ENCODE measurements at places on chromosomes 11 and 22. TPM values are rescaled to one million over a fixed set of nuclear protein-coding genes. Genes with fewer than 3 reads are reported as not detected.

The CRYBB3 gene
- not detected for total RNA-seq

The CELSR1 gene
- 0.25 TPM for total RNA-seq

The CHRM4 gene
- total RNA-seq: not detected

The ELFN2 gene
- 0.79 TPM for total RNA-seq

The OR51E2 gene
- total RNA-seq: not detected

The MPEG1 gene
- total RNA-seq: not detected

The SLC22A8 gene
- not detected for total RNA-seq

The OR51M1 gene
- total RNA-seq: not detected

The HSCB gene
- 12.7 TPM for total RNA-seq

The RAB3IL1 gene
- total RNA-seq: 0.74 TPM

The TOMT gene
- total RNA-seq: not detected

Data from activated naive CD4-positive, alpha-beta T cell treated with anti-CD3 and anti-CD28 coated beads for 36 hours (primary cell).